ENCODE measurements at places on chromosomes 7 and 10. TPM values are rescaled to one million over a fixed set of nuclear protein-coding genes. Genes with fewer than 3 reads are reported as not detected.

Gene BMPER
- total RNA-seq = 3.4 TPM

Gene PRR15
- 0.25 TPM for total RNA-seq

Gene ATRNL1
- total RNA-seq = 353 TPM

Gene VWDE
- 0.25 TPM for total RNA-seq

Gene WIPF3
- total RNA-seq = 6.6 TPM
